ENCODE measurements at places on chromosomes 4 and X. TPM values are rescaled to one million over a fixed set of nuclear protein-coding genes. Genes with fewer than 3 reads are reported as not detected.

The TREX2 gene
- 0.77 TPM for total RNA-seq

The MRPS18C gene
- 30.1 TPM for total RNA-seq

The RBMXL3 gene
- total RNA-seq = not detected

The RAB40AL gene
- total RNA-seq = 0.59 TPM

The FRMD7 gene
- 0.59 TPM for total RNA-seq

The MAGEC1 gene
- not detected for total RNA-seq

The MAGEB17 gene
- total RNA-seq = 0.11 TPM

The FBXL5 gene
- 197 TPM for total RNA-seq

The NXF2 gene
- total RNA-seq = 0.22 TPM

The PAGE4 gene
- total RNA-seq = not detected

The LAGE3 gene
- 10.0 TPM for total RNA-seq

The CXorf65 gene
- total RNA-seq = not detected

The CMC4 gene
- total RNA-seq = 18.6 TPM

The PNMA5 gene
- total RNA-seq = 1.5 TPM

The AP1AR gene
- total RNA-seq = 49.5 TPM

The DCLK2 gene
- total RNA-seq = 79.1 TPM

The HMX1 gene
- 0.69 TPM for total RNA-seq

The FOXR2 gene
- total RNA-seq = not detected

The C4orf51 gene
- total RNA-seq = not detected

The GAGE1 gene
- total RNA-seq = not detected

The CCDC110 gene
- 2.0 TPM for total RNA-seq

The VCX2 gene
- not detected for total RNA-seq

The SOX3 gene
- 2.1 TPM for total RNA-seq

The SATL1 gene
- 1.1 TPM for total RNA-seq

The PRKG2 gene
- 3.3 TPM for total RNA-seq

The NEUROG2 gene
- total RNA-seq = 1.0 TPM

The TMPRSS11E gene
- not detected for total RNA-seq

The FMR1 gene
- 48.0 TPM for total RNA-seq

The PNMA3 gene
- total RNA-seq = 15.8 TPM

The DCAF12L1 gene
- total RNA-seq = 0.99 TPM

The NR0B1 gene
- total RNA-seq = 1.4 TPM

The TAF7L gene
- total RNA-seq = 0.72 TPM

The SCRG1 gene
- 19.5 TPM for total RNA-seq

The EFHC2 gene
- 3.7 TPM for total RNA-seq

The MAOB gene
- total RNA-seq = 20.0 TPM

The THAP6 gene
- 21.2 TPM for total RNA-seq

The COL25A1 gene
- total RNA-seq = 9.3 TPM

The AKAP4 gene
- not detected for total RNA-seq

The GPC4 gene
- 8.2 TPM for total RNA-seq

Measured in spinal cord (tissue), 10 donors.